ENCODE measurements at places on chromosomes 12 and 14.

GRCh38 chr12:132099739-132100138, 44.4 kb downstream of the DDX51 start:
- no peak for DNase-seq

GRCh38 chr12:93015871-93016751, 87.0 kb upstream of the EEA1 start:
- DNase-seq, result no peak

DNA sequence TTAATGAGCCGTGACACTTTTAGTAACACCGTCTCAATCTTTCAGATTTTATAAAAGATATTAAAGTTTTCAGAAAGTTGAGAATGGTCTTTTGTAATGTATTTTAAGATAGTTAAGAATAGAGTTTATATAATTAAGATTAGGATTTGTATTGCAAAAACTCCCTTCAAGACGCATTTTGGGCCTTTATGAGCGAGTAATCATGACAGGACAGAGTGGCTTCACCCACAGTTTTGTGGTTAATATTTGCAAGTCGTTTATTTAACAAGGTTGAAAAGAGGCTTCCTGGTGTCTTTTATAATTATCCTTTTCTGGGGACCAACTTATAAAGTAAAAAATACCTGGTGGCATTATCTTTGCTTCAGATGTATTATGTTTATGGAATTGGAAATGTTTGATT, 44.0 kb downstream of the TRAF3 start:
- no peak for DNase-seq

- DNase-seq, result no peak
These were observed 19.2 kb upstream of the MGP start for GRCh38 chr12:14904854-14905253.

DNA sequence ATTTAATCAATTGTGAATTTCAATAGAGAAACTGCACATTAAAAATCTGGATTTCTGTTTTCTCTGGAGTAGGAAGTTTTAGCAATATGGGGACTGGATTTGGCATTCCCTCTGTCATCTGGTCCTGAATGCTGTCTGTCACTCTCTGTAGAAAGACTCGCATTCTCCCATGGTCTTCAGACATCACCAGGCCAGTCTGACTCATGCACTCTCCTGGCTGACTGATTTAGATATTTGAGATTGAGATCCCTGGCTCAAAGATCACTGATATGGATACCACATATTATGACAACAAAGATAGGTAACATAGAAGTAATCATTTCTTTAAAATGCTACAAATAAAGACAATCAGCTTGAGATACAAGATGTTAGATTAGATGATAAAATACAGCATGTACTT, 524.5 kb downstream of the GALC start:
- DNase-seq, result no peak

- DNase-seq, result no peak
These were observed 128.9 kb downstream of the FOXA1 start for GRCh38 chr14:37466003-37466622.
